Colonic mucosa (tissue), 4 donors: ENCODE measurements at places on chromosomes 4 and X.
A peak's percentile ranks its signal among the peaks of the same experiment; 100 is the strongest.

DNA sequence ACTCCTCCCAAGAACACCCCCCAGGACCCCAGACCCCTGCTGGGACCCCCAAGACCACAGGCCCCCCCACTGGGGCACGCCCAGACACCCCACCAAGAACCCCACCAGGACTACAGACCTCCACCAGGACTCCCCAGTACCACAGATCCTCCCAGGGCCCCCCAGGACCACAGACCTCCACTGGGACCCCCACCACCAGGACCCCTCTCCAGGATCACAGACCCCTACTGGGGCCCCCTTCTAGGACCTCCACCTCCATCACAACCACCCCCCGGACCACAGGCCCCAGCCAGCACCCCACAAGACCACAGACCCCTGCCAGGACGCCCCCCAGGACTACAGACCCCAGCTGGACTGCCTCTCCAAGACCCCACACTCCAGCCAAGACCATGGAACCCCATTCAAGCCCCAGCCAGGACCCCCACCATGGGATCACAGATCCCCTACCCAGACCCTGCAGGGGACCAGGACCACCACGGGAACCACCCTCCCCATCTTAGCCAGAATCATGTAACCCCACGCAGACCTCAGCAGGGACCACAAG is 855 bp upstream of the DHRSX start:
- no peak for DNase-seq

DNA sequence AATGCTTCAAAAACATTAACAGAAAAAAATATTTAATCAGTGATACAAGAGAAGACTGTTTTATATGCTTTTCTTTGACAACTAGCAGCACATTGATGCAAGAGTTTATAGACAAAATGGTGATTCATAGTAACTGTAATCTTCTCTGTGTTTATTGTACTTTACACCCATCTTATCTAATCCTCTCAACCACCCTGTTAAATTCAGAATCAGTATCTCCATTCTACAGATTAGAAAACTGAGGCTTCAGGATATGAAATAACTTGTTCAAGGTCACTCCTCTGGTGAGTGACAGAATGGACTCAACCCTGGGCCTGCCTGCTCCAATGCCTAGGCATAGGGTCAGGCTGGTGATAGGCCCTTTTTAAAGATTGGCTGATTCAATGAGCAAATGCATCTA is 26.1 kb upstream of the TMEM184C start:
- DNase-seq: no peak

- no peak for DNase-seq
Observed at GRCh38 chr4:19262467-19262866, 989.2 kb upstream of the SLIT2 start.

DNA sequence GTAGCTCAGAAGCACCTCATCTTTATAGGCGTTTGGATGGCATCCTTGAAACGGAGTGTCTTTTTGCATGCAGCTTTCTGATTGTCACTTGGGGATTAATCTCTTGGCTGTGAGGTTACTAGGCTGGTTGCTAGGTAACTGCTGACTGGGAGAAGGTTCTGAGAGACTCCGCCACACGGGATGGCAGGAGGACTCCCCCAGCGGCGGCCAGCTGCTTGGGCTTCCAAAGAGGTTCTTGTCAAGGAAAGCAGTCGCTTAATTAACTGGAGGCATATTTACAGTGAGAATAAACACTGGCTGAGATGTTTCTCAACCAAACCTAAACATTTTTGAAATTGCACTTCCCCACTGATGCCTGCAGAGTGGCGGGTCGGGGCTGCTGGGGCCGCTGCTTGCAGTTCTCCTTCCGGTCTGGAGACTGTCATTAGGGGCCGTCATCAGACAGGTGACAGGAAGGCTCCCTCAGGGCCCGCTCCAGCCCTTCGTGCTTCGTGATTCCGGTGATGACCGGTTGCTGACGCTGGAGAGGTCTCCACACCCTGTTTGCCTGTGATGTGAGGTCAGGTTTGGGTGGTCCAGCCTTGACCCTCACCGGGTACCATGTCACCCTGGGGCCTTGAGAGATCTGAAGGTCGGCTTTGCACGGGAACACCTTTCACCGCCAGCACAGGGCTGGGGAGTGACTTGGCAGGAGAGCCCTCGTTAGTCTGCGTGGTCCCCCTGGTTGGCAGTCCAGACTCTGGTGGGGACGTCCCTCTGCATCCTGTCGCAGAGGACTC is 9.1 kb downstream of the NSG1 start:
- DNase-seq: no peak

GRCh38 chr4:68907788-68908700 is 43.6 kb downstream of the UGT2A3 start:
- no peak for DNase-seq

GRCh38 chr4:184792950-184793555 is 32.7 kb downstream of the ACSL1 start:
- no peak for DNase-seq

DNA sequence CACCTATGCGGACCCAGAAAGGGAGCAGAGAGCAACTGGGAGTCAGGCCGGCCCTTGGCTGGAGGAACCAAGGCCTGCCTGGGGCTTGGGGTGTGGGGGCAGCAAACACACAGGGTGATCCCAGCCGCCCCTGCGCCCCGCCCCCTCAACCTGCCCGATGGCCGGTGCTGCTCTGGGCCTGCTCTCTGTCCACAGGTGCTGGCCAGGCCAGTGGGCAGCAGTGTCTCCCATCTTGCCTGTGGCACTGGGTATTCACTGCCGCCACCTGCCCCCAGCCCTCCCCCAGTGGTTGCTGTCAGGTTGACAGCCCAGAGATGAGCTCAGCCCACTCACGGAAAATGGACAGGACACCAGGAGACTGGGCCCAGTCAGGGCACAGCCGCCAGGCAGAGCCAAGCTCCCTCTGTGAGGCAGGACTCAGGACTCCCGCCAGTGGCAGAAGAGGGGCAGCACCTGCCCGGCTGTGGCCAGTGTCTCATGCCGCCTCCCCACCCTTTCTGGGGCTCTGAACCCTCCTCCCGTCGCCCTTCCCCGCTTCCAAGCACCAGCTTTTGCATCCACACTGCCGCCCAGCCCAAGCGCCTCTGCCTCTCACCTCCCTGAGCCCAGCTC is 4.7 kb downstream of the NKX1-1 start:
- no peak for DNase-seq

- no peak for DNase-seq
Observed at GRCh38 chr4:133996431-133997121, 205.0 kb downstream of the PABPC4L start.

DNA sequence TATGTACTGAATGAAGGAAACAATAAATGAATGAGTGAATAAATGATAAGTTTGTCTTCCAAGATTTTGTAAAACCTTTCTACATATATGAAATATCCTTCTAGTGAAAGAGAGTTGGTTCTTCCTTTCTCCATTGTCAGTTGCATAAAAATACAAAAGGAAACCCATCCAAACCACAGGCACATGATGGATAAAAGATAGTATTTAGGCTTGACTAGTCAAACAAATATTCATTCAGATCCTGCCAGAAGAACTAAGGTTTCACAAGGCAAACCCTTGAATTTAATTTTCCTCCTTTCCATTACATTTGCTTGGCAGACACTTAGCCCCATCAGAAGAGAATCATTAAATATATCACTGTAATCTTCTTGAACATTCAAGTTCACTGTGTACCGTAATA is 208.4 kb downstream of the COL25A1 start:
- no peak for DNase-seq

GRCh38 chr4:31964685-31965084 is 1244.5 kb downstream of the PCDH7 start:
- DNase-seq: no peak

DNA sequence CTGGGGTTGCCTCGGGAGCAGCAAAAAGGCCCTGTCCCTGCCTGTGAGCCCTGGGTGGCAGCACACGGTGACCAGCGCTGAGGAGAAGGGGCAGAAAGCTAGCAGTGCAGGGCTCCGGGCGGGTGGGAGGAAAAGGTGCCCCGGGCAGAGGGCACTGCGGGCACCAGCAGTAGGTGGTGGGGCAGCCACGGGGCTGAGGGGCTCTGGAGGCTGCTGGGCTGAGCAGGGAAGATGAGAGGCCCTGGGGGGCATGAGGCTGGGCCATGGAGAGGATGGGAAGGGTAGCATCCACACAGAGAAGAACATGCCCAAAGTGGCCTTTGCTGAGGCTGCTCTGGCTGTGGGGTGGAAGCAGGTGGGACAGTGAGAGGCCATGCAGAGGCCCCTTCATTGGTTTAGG is 67.5 kb upstream of the NKX1-1 start:
- DNase-seq: no peak

- no peak for DNase-seq
Observed at GRCh38 chrX:45324941-45325340, 124.3 kb upstream of the DIPK2B start.

GRCh38 chr4:40305328-40306170 is 29.6 kb upstream of the CHRNA9 start:
- no peak for DNase-seq

DNA sequence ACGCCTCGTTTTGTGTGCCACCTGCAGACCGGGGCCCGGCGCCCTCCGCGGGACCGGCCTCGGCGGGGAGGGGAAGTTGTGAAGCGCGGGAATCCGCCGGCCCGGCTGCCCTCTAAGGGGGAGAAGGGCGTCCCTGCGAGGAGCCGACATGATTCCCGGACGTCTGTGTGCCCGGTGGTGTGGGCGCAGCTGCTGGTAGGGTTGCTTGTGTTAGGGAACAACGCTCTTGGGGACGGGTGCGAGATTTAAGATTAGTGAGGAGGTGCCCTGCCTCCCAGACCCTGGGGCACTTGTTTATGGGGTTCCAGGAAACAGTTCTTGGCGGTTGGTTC is 627 bp downstream of the CDKN2AIP start:
- DNase-seq: peak; percentile 54

DNA sequence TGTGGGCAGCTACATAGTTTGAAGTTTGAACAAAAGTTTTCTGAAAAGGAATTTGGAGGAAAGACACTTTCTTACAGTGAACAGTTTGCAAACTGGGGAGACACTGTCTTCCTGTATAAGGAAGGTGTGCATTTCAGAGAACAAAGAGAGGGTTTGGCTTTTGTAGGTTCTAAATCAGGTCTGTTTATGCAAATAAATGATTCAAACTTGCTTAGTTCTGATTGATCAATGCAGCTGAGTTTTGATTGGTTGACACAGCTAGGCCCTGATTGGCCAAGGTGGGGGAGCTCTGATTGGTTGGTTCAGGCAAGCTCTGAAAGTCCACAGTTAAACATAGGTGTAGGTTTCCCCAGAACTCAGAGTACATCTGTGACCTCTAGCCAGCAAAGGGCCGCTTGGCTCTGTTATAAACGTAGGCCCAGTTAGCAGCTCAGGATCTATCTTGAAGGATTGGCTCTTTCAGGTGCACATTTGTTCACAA is 63.0 kb upstream of the ENPP6 start:
- DNase-seq: no peak

GRCh38 chr4:177879851-177880250 is 437.6 kb upstream of the AGA start:
- no peak for DNase-seq

DNA sequence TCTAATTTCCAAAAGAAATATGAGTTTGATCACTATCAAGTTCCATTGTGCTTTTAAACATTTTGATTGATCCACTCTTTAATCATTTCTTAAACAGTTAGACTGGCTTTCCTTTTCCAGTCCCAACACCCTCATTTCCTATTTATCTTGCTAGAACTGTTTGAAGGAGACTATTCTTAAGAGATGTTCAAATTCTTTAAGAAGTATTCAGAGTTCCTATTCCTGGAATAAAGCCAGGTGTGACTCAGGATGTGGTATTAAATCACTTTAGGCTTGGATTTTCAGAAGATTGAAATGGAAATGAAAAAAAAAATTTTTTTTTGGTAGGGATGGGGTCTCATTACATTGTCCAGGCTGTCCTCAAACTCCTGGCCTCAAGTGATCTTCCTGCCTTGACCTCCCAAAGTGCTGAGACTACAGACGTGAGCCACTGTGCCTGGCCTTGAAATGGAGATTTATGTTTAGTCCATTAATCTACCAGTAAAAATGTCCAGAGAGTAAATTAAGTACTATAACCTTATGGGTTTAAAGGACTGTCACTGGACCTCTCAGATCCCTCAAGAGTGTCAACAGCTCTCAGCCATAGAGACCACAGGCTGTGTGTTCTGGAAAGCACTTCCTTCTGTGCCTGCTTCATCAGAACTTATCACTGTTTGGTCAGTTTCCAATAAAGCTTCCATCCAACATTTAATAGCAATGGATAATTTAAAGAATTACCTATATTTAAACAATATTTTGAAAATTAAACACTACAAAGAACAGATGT is 90.7 kb downstream of the CDS1 start:
- no peak for DNase-seq

- DNase-seq: peak; percentile 60
Observed at GRCh38 chrX:25144043-25144940, 128.5 kb upstream of the ARX start.

GRCh38 chr4:132056496-132056895 is 1092.6 kb upstream of the PCDH10 start:
- DNase-seq: no peak

DNA sequence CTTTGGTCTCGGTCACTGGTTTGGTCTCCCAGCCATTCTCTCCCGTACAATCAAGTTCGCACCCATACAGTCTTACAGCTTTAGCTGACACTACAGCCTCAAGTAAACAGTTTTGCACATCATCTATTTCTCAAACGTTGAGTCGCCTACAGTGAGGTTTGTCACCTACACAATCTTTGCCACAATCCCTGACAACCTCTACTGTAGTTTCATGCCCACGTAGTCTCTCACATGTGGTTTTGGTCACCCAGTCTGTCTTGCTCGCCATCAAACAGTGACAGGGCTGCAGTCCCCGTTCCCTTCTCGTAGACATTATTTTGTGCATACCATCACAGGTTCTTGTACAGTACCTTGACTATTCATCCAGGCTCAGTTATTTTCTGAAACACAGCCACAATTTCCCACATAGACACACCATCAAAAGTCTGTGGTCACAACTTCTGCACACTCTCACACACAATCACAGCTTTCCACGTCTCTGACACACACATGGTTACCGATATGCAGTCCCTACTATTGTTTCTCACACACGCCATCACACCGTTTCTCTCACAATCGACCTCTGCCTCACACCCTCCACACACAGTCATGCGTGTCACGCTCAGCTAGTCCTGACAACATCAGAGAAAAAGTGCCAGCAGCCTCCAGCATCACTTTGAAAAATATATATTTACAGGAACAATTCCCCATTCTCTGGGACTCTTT is 5.3 kb upstream of the CFP start:
- DNase-seq: no peak

- no peak for DNase-seq
Observed at GRCh38 chr4:8817096-8817812, 54.4 kb downstream of the HMX1 start.
